Sciatic nerve (tissue), 2 donors: ENCODE measurements at places on chromosomes 2 and 18. TPM values are rescaled to one million over a fixed set of nuclear protein-coding genes. Genes with fewer than 3 reads are reported as not detected.

DNA sequence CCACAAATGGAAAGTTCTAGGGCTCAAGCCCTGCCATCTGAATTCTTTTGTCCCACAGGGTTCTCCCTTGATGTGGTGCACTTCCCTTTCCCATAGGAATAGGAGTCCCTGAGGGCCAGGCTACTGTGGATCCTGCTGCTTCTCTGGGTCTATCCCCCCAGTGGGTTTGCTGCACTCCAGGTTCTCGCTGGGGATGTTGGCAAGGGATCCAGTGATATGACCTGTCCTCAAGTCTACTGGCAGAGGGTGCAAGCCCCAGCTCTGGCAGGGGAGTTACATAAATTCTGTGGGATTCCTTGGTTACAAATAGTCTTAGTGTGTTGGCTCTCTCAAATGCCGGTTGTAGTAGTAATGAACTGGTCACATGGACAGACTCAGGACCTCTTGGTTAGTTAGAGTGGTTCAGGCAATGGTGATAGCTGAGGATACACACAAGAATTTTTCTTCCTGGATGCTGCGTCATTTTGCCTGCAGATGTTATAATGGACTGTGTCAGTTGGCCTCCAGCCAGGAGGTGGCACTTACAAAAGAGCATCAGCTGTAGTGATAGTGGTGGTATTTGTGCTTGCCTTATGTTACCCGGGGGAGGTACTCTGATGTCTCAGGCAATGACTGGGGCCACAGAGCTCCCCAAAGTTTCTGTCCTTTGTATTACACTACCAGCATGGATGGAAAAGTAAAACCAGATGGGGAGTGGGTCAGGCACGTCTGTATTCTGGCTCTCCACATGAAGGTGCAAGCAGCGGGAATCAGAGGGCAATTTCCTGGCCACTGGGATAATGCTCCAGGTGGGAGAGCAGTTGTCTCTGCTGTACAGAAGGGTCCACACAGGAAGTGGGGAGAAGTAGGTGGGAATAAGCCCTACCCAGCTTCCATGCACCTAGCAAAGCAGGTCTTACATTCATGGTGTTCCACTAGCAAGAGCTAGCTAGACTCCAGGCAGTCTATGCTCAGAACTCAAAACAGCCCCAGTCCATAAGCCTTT, 267.9 kb downstream of the SOX11 start:
- DNase-seq: no peak

- DNase-seq: no peak
Observed at GRCh38 chr2:45494275-45494977, 116.6 kb downstream of the SRBD1 start.

DNA sequence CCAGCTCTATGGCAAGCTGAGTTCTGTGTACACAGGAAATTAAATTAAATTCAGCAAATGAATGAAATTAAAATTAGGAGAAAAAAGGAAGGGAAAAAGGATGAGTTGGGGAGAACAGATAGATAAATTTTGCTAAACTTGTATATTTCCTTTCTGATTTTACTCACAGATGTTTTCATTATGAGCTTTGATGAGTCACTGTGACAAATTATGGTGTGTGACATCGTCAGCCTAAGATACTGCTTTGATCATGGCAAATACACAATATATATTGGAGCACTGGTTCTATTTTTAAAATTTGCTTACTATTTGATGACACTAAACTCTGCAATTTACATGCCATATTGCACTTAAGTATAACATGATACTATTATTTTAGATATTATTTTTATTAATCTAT, 464.6 kb upstream of the SPHKAP start:
- DNase-seq: no peak

- no peak for DNase-seq
Observed at GRCh38 chr18:2602844-2603243, 31.5 kb downstream of the NDC80 start.

DNA sequence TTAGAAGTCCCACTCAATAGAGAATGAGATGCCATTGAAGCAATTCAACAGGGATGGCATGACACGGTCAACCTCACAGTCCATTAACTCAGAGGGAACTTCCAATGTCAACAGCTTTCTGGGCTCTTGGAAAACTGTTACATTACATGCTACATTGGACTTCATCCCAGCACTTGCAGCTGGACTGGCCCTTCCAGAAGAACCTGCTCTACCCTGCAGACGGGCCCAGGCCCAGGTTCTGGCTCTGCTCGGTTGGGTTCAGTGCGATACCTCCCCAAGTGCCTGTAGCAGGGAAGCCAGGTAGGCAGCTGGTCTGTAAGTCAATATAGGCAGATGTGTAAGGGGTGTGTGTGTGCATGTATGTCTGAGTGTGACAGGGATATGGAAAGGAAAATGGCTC, 12.9 kb downstream of the LAMA1 start:
- no peak for DNase-seq

- no peak for DNase-seq
Observed at GRCh38 chr18:43588838-43589237, 311.5 kb upstream of the SYT4 start.

DNA sequence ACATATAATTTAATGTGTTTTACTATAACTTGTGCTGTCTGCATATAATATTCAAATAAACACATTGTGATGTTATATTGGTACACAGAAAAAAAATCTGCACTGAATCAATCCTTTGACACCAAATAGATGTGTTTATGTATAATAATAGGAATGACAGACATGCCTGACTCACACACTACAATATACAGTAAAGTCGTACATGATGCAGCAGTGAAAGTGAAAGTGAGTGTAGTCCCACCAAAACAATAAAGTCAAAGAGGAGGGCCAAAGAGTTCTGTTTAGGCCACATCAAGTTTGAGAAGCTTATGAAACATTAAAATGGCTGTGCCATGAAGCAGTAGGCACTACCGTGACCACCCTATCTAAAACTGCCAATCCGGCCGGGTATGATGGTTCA, 8.2 kb upstream of the RBM44 start:
- DNase-seq: no peak

CHST9 gene
- 2.4 TPM for total RNA-seq

NTSR2 gene
- not detected for total RNA-seq

DNA sequence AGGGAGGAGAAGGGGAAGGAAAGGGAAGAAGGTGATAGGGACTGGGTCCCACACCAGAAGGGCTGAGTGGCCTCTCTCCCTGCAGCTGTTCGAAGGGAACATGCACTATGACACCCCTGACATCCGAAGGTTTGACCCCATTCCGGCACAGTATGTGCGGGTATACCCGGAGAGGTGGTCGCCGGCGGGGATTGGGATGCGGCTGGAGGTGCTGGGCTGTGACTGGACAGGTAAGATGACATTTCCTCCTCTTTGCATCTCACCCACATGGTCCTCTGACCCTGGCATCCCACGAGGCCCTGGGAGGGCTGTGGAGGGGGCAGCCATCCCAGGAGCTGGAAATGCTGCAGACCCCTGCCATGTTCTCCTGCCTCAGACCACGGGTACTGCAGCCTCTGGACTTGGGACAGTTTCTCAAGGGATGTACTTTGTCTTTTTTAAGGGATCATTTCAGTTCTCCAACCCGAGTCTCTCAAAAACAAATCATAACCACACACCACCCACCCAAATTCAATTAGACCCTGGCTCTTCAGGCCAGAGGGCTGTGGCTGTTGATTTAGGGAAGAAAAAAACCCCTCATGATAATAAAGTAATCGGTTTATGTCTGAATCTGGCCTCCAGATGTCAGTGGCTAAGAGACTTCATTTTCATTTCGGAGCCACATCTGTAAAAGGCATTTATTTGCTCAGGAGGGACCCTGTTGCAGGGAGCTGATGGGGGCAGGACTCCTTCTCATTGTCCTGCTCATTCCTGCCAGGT, 63.5 kb downstream of the NRP2 start:
- no peak for DNase-seq

- DNase-seq: no peak
Observed at GRCh38 chr2:54370405-54371104, 85.6 kb upstream of the SPTBN1 start.

- no peak for DNase-seq
Observed at GRCh38 chr2:212644195-212644837, 105.7 kb upstream of the ERBB4 start.

APCDD1 gene
- 43.1 TPM for total RNA-seq

GRCh38 chr2:68590702-68591101, 52.7 kb upstream of the PROKR1 start:
- DNase-seq: no peak

DNA sequence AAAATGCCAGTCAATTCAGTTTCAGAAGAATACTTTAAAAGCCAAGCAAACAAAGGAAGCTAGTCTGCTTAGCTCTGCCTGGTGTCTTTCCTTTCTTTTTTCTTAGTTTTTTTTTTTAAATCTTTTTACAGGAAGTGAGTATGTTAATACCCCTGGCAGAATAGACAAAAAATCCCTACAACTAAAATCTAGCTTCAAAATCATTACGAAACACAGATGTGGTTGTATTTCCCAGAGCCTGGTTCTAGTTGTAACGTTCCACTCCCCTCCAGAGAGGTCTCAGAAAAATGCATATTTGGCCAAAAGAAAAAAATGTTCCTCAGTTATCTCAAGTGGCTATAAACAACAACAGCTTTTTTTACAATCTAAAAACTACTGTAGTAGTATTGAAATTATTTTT, 202.1 kb upstream of the RND3 start:
- no peak for DNase-seq

FIGN gene
- 22.2 TPM for total RNA-seq

GRCh38 chr2:20080428-20080827, 29.0 kb upstream of the LAPTM4A start:
- no peak for DNase-seq

DNA sequence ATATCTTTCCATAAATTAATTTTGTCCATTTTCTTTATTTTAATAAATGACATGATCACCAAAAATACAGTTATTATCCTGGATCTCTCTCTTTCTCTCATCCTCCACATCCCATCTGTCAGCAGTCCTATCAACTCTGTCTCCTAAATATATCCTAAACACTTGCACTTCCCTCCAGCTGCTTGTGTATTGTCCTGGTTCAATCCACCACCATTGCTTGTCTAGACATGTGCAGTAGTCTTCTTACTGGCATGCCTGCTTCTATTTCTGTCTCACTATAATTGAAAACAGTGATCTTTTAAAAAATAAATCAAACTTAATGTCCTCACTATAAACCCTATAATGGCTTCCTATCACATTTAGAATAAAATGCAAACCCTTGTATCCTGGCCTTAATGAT, 2168.6 kb upstream of the PIK3C3 start:
- DNase-seq: no peak

GRCh38 chr2:108918156-108918874, 70.7 kb downstream of the EDAR start:
- no peak for DNase-seq

DNA sequence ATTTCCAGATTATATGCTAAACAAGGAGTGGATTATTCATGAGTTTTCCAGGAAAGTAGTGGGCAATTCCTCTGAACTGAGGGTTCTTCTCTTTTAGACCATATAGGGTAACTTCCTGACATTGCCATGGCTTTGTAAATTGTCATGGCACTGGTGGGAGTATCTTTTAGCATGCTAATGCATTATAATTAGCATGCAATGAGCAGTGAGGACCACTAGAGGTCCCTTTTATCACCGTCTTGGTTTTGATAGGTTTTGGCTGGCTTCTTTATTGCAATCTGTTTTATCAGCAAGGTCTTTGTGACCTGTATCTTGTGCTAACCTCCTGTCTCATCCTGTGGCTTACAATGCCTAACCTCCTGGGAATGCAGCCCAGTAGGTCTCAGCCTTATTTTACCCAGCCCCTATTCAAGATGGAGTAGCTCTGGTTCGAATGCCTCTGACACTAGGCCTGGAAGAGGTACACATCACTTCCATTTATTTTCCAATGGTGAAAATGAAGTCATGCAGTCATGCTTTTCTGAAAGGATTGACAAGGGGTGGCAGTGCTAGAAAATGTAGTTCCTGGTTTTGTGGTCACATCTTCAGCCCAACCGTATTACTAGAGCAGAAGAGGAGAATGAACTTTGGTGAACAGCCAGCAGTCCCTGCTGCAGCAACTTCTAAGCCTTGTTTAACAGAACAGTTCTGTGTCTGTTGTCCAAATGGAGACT, 26.6 kb upstream of the ITGA4 start:
- DNase-seq: no peak
